ENCODE measurements at places on chromosomes 13 and 19. TPM values are rescaled to one million over a fixed set of nuclear protein-coding genes. Genes with fewer than 3 reads are reported as not detected.

DNA sequence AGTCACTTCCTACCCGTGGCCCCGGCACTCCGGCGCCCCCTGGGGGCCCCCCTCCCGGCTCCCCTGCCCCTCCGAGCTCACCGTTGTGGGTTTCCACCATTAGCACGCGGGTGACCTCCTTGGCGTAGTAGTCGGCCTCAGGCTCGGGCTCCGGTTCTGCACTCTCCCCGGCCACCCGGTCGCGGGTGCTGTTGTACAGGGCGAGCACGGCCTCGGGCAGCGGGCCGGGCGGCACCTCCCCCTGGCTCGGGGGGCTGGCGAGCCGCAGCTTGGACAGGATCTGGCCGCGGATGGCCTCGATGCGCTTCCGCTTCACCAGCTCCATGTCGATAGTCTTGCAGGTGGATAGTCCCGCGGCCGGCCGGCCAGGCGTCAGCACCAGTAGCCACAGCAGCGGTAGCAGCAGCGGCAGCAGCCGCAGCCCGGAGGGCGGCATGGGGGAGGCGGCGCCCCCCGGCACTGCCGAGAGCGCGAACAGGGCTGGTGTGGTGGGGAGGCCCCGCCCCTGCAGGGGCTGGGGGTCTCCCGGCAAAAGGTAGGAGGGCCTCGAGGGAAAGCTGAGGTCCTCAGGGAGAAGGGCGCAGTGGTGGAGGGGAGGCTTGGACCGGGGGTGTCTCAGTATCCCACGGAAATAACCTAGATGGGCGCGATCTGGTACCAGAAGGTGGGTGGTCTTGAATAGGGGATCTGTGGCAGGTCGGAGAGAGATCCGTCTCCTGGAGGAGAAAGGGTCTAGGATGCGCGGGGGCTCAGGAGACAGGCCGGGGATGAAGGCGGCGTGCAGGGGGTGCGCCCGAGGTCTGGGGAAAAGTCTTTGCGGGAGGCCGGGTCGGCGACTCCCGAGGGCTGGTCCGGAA is 885 bp downstream of the TGFB1 start:
- DNase-seq = no peak

DNA sequence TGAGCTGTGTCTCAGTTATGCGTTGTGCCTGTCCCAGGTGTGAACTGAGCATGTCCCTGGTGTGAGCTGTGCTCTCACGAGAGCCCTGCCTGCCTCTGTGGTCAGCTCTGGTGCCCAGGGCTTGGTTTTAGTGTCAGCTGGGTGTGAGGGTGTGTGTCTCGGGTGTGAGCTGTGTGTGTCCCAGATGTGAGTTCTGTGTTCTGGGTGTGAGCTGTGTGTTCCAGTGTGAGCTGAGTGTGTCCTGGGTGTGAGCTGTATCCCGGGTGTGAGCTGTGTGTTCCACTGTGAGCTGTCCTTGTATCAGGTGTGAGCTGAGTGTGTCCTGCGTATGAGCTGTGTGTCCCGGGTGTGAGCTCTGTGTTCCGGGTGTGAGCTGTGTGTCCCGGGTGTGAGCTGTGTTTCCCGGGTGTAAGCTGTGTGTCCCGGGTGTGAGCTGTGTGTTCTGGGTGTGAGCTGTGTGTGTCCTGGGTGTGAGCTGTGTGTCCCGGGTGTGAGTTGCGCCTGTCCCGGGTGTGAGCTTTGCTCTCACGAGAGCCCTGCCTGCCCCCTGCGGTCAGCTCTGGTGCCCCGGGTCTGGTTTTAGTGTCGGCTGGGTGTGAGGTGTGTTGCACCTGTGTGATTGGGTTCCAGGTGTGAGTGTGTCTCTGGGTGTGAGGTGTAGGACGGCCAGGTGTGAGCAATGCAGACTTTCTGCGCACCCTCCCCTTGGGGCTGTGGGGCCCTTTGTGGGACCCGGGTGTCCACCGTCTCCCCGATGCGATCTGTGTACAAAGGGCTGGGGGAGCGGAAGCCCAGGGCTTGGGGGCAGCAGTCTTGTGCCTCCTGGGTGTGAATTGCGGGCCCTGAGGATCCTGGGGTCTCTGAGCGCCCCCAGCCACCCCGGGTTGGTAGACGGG is 7.1 kb upstream of the PEAK3 start:
- no peak for DNase-seq

The TEX29 gene
- 0.54 TPM for polyA plus RNA-seq

The MEF2B gene
- polyA plus RNA-seq = 0.39 TPM

Measured in BJ (cell line).